ENCODE measurements at places on chromosomes 2 and 18.

- no peak for DNase-seq
Measured at GRCh38 chr18:76765649-76766048, 56.7 kb upstream of the ZNF236 start.

- peak; percentile 32 for DNase-seq
Measured at GRCh38 chr2:235513984-235514626, 20.3 kb downstream of the AGAP1 start.

- no peak for DNase-seq
Measured at GRCh38 chr2:204849892-204850291, 304.6 kb downstream of the PARD3B start.

- no peak for DNase-seq
Measured at GRCh38 chr2:175626796-175627195, 375.3 kb downstream of the LNPK start.

GRCh38 chr2:174752403-174753037, 11.8 kb downstream of the CHRNA1 start:
- DNase-seq: no peak

DNA sequence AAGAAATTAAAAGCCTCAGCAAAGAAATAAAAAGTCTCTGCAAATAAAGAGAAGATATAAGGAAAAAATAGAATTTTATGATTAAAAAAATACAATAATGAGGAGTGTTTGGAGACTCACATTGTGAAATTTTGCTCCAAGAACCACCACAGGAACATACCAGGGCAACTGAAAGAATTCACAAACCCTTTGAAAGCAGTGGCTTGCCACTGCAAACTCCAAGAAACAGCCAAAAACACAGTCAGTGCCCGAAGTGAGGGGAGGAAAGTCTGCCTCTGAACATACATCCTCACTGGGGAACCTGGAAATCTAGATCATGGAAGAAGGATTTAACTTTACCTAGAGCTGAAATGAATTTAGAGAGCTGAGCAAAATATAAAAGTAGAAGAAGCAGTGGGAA, 33.1 kb downstream of the EVA1A start:
- no peak for DNase-seq

- DNase-seq: no peak
Measured at GRCh38 chr2:127985735-127986134, 42.1 kb downstream of the SAP130 start.

- no peak for DNase-seq
Measured at GRCh38 chr2:610491-610890, 66.7 kb downstream of the TMEM18 start.

DNA sequence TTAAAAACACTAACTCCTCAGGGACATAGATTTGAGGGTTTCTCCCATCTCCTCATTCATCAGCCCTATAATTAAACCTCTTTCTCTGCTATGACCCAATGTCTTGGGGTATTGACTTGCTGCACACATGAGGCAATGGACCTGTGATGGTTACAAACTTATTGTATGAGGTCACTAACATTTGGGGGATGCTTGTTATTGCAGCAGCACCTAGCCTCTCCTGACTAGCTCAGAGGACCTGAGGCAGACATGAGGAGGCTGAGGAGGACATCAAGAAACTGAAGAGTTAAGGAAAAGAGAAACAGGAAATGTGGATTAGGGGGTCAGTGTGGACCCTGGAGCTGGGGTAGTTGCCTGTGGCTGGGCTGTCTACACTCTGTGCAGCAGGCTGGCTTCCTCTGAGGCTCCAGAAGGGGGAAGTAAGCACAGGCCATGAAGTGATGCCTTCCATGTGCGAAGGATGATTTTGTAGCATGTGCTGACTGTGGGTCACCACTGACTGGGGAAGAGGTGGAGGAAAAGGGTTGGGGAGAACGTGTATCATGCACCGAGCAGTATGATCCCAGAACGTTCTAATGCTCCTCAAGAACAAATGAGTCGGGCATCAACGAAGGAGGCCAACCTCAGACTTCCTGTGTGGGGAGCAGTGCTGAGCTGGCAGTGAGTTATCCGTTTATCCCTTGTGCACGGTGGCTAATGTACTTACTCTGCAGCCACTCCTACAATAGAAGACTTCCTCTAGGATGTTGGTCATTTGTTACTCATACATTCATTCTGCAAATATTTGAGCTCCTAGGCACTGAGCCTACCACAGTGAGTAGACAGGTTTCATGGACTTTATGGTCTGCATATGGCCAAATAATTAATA, 42.1 kb upstream of the RFX8 start:
- no peak for DNase-seq

GRCh38 chr18:24479371-24479770, 18.9 kb downstream of the HRH4 start:
- DNase-seq: no peak

DNA sequence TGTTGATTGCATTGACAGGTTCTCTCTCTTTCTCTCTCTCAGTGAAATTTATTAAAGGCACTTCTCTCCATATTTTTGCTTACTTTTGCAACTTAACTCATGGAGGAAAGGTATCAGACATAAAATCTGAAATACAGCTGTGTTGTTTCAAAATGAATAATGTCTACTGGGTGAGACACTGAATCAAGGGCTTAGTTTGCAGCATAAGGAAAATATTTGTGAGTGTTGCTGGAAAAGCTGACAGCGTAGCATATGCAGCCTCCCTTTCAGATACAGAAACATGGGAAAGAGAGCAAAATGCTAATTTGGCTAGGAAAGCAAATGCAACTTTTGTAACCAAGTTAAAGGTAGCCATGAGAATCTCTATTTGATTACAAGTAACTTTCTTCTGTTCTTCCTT, 81.5 kb upstream of the COL3A1 start:
- no peak for DNase-seq

- no peak for DNase-seq
Measured at GRCh38 chr18:76358774-76359173, 136.3 kb downstream of the ZNF516 start.

GRCh38 chr2:203730076-203730729, 23.8 kb downstream of the CD28 start:
- DNase-seq: no peak

DNA sequence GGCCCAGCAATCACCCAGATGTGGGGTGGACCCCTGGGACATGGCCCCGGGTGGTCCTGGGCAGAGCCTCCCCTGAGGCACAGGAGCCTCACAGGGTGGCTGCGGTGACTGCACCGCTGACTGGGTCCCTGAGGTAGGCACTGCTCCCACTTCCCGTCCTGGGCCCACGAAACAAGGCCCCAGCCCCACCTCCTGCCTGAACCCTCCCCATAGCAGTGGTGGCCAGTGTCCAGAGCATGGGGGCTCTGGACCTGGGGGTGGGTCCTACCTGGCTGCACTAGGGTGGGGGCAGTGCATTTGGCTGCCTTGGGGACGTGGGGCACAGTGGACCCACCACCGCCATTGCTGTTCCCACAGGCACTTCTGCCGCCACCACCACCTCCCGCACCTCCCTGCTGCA, 39.4 kb downstream of the TDRD15 start:
- DNase-seq: no peak

DNA sequence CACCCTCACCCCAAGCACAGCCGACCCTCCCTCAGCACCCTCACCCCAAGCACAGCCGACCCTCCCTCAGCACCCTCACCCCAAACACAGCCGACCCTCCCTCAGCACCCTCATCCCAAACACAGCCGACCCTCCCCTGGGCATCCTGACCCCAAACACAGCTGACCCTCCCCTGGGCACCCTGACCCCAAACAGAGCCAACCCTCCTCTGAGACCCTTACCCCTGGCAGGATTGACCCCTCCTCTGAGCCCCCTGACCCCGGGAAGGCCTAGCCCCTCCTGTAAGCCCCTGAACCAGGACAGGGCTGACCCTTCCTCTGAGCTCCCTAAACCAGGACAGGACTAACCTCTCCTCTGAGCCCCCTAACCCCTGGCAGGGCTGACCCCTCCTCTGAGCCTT, 84.4 kb upstream of the RAB6C start:
- no peak for DNase-seq

GRCh38 chr2:181430406-181431118, 26.6 kb upstream of the ITGA4 start:
- DNase-seq: no peak

DNA sequence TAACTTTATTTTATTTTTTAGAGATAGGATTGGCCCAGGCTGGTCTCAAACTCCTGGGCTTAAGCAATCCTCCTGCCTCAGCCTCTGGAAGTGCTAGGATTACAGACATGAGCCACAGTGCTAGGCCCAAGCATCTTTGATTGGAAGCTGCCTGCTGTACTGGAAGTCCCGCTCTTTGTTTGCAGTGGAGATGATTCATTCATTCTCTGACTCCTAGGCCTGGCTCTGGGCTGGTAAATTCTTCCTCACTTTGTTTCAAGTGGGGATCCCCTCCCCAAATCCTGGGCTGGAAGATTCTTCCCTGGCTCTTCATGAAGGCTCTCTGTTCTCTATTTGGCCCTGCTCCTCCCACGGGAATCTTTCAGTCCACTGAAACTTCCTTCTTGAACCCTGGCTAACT, 81.9 kb downstream of the NEURL3 start:
- no peak for DNase-seq

DNA sequence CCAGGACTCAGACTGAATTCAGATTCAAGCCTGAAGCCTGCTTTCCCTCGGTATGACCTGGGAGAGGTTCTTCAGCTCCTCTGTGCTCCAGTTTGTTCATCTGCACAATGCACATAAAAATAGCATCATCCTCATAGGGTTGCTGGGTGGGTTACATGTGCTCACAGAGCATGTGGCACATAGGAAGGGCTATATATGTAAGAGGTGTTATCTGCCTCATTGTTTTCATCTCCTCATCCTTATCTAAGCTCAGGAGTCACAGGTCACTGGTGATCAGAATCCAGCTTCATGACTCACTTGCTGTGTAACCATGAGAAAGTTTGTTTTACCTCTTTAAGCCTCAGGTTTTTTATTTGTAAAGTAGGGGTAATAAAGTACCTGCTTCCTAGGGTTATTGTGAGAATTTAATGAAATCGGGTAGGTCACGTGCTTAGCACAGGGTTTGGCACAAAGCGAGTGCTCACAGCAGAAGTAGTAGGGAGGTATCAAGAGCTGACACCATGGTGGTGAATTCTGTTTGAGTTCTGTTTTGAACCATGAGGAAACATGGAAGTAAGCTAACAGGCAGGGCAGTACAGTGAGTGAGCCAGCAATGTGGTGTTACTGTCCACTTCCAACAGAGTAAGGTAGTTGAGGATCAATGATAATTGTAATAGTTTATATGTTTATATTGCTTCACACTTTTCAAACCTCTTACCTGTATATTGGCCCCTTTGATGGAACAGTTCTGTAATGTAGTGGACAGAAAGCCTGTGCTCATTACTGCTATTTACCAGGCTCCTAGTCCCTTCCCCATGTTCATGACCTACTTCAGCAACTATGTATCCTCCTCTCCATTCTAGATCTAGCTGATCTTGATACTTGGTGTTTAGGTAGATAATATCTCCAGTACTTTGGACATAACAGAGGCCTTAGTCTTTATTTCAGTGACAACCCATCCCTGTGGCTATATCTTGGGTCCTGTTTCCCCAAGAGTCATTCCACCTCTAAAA, 141.4 kb upstream of the LTBP1 start:
- DNase-seq: no peak

DNA sequence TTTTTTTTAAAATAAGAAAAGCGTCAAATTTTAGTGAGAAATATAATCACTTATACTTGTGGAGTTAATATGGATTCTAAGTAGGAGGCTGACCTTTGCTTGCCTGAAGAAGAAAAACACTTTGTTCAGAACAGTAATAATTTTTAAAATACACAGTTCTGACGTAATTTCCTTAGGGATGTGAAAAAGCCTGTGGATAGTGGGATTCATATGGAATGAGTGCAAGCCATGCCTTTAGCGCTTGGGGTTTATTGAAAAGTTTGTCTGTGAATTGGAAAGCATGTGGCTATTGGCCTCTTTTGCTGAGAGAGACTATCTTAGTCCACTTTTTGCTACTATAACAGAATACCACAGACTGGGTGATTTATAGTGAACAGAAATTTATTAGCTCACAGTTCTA, 151.3 kb downstream of the CCDC85A start:
- no peak for DNase-seq

- no peak for DNase-seq
Measured at GRCh38 chr2:69831354-69831905, 2.0 kb downstream of the GMCL1 start.

DNA sequence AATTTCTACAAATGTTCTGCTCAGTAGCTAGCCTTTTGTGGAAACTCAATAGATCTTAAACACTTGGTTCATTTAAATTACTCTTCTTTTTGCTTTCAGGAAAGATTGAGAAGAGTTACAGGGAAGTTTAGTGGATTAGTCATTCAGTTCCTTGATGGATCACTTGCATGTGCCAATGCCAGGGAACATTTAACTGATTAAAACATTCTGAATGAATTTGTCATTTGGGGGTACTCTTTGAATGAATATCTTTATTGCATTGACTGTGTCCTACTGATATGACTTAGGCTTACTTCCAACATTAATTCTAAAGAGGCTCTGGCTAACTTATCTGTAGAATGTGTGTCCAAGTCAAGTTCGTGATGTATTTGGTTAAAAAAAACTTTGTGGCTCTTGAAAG, 199.8 kb downstream of the PLCL1 start:
- DNase-seq: no peak

- DNase-seq: no peak
Measured at GRCh38 chr2:3223080-3223923, 154.3 kb downstream of the EIPR1 start.

GRCh38 chr2:88903749-88904353, 212.4 kb downstream of the RPIA start:
- peak; percentile 54 for DNase-seq

DNA sequence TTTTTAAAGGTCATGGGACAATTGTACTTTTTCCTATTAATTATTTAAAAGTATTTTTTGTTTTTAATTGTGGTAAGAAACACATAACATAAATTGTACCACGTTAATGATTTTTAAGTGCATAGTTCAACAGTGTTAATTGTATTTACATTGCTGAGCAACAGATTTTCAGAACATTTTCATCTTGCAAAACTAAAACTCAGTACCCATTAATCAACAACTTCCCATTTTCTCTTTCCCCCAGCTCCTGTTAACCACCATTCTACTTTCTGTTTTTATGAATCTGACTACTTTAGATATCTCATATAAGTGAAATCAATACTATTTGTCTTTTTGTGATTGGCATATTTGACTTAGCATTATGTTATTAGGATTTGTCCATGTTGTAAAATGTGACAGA, 483.9 kb upstream of the ZNF804A start:
- no peak for DNase-seq

- DNase-seq: no peak
Measured at GRCh38 chr2:224127871-224128501, 88.9 kb upstream of the SERPINE2 start.

DNA sequence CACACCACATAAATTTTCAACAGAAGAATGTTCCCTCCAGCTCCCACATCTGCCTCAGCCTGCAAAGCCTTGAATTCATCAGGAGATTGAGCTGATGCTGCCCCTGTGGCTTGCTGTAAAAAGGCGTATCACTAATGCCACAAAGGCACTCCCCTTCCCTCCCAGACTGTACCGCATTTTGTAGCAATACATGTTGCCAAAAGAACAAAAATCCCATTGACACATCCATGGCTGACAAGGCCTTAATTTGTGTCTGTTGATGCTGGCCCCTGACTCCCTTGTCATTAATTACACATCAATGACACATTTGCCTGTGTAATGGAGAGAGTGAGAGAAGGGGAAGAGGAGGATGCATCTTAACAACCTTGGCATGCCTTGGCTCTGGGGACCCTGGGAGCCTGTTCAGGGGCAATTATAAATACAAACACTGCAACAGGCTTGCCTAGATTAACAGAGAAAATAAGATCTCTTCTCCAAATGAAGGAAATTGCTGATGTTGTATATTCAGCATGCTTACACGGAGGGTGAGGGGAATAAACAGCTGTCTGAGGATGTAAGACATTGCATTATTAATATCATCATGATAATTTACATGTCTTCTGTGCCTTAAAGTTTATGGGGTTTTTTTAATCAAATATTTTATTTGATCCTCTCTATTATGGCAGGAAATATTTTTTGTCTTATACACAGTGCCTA, 264.0 kb downstream of the SUCLG1 start:
- DNase-seq: peak; percentile 3

All from left lung (tissue), 14 donors.